Choroid plexus epithelial cell (primary cell): ENCODE measurements at places on chromosomes 6 and 20.

- no peak for DNase-seq
Observed at GRCh38 chr6:151813858-151814257, 6.4 kb downstream of the ESR1 start.

- no peak for DNase-seq
Observed at GRCh38 chr6:40735121-40735520, 148.0 kb upstream of the LRFN2 start.

DNA sequence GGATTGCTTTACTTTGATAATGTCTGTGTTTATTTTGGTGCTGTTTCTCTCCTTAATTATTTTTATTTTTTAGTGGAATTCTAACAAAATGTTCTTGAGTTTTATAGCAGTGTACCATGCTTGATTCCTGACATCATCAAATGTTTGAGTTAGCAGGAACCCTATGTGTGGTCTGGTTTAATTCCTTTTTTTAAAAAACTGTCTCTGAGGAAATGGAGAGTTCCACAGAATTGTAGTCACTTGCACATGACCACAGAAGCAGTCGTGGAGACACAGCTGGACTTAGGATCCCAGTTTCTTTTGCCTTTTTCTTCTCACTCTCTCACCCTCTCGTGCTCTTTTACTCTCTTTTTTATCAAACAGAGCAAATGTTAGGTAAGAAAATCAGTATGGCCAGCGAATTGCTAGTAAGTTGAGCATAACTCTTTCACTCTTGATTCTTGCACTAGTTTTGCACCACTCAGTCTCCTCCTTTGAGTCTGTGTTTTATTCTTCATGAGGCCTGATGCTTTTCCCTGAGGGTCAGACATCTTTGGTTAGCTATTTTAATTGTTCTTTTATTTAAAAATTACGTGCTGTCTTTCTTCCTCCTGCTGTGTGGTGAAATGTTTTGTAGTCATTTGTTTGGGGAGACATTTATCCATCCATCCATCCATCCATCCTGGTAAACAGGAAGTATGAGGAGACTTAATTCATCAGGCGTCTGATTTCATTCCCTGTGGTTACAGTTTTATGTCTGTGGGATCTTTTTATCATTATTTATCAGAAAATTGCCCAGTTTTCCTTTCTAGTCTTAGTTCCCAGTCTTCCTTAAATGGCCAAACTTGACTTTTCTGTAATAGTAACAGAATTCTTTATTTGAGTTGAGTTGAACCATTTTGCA is 83.0 kb downstream of the SCAF8 start:
- peak; percentile 60 for DNase-seq

DNA sequence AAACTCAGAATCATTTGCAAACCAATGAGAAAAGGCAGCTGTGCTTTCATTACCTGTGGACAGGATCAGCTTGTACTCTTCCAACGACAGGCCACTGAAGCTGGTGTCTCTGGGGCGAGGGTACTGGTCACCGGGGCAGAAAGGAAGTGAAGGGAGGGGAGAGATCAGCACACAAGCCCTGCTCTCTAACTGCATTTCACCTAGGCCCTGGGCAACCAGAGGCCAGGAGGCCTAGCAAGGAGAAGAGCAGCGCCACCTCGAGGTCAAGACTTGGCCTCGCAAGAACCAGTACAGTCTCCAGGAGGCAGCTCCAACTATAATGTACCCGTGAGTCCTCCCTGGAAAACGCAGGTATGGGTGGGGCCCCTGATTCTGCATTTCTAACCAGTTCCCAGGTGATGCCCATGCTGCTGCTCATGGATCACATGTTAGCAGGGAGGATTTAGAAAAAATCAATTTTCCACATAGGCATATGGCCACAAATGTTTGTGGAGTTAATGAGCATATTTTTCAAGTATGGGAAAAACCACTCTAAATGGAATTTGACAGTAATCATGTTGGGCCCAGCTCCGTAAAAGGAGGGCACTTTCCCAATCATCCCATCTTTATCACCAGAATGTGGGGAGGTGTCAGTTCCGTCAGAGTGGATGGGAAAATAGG is 11.0 kb downstream of the UQCC2 start:
- peak; percentile 85 for DNase-seq

GRCh38 chr6:160190973-160191372 is 67.6 kb downstream of the SLC22A2 start:
- no peak for DNase-seq

DNA sequence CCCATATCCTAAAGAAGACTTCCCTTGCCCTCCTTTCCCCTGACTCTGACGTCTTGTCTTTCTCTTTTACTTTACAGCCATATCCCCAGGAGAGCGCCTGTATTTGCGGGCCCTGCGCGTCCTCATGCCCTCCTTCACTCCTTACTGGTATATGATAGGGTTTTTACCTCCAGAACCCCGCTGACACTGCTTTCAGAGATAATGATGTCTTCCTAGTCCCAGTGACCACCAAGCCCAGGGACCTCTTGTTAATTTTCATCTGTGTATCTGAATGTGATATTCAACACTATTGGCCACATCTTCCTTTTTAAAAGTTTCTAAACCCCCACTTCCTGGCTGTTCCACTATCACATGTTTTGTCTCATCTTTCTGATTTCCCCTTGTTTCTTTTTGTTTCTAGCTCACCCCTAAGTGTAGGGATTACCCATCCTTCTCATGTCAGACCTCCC is 102.0 kb downstream of the HIVEP1 start:
- DNase-seq, result no peak

GRCh38 chr6:163926642-163927041 is 512.1 kb downstream of the QKI start:
- DNase-seq, result no peak

GRCh38 chr6:52650941-52651340 is 20.0 kb upstream of the TMEM14A start:
- peak; percentile 73 for DNase-seq

- DNase-seq, result peak; percentile 57
Observed at GRCh38 chr20:50110141-50111047, 2.6 kb downstream of the UBE2V1 start.

GRCh38 chr6:80029470-80029869 is 25.0 kb downstream of the TTK start:
- no peak for DNase-seq
